ENCODE measurements at places on chromosomes 2 and 18.

DNA sequence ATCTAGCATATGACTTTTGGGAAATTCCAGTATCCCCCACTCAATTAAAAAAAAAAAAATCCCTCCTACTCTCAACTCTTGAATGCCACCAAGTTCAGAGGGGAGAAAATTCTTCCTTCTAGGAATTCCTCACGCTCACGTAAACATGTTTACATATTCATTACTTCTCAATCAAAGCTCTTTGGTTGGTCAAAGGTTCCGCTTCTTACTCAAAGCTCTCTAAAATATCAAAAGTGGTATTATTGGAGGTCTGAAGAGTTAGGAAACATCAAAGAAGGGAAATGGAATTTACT lies 4.1 kb downstream of the DOCK10 start:
- DNase-seq, result no peak

DNA sequence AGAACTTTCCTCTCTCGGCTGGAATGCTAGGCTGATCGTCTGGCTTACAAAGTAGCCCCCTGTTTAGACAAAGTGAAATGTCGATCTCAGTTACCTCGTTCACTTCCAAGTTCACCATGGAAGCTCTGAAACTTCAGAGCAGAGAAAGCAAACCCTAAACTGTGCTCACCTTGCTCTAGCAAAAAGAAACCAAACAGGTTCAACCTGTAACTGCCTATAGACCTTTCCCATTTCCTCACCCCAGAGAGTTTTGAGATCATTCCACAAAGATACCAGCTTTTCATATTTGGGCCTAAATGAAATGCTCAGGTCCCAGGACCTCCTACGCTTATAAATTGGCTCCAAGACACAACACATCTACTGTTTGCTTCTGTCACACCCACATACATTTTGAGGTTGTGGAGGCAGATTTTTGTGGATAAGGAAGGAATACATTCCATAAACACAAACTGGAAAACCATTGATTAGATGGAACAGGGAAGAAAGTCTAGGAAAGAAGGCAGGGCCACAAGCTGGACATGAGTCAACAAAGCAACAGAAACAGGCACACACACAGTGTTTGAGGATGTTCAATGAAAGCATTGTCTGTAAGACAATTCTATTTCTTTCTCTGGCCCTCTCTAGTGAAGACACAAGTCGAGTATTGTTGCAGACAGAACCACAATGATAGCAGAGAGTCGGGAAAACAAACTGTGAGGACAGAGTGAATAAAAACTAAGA lies 52.8 kb upstream of the TGIF1 start:
- no peak for DNase-seq

DNA sequence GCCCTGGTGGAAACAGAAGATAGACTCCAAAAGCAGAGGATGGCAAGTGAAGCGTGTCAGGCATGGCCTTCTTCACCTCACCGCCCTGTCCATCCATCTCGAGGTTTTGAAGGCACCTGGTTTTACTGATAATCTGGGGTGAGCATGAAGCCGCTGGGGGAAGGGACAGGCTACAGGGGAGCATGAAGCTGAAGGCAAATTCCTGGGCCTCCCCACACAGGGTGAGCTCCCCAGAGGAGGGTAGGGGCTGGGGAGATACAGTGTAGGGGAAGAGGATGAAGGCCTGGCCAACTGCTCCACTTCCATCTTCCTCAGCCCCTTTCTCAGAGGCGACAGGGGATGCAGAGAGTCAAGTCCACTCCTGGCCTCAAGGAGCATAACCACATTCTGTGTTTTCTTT lies 228.3 kb upstream of the SMAD2 start:
- no peak for DNase-seq

- DNase-seq, result no peak
These were observed 7.5 kb downstream of the C18orf32 start for GRCh38 chr18:49479381-49480137.

GRCh38 chr18:60935041-60935910 lies 398.0 kb upstream of the CDH20 start:
- no peak for DNase-seq

- no peak for DNase-seq
These were observed 289.6 kb downstream of the CYP26B1 start for GRCh38 chr2:71858071-71858470.

GRCh38 chr2:217077831-217078407 lies 218.1 kb upstream of the TNP1 start:
- no peak for DNase-seq

DNA sequence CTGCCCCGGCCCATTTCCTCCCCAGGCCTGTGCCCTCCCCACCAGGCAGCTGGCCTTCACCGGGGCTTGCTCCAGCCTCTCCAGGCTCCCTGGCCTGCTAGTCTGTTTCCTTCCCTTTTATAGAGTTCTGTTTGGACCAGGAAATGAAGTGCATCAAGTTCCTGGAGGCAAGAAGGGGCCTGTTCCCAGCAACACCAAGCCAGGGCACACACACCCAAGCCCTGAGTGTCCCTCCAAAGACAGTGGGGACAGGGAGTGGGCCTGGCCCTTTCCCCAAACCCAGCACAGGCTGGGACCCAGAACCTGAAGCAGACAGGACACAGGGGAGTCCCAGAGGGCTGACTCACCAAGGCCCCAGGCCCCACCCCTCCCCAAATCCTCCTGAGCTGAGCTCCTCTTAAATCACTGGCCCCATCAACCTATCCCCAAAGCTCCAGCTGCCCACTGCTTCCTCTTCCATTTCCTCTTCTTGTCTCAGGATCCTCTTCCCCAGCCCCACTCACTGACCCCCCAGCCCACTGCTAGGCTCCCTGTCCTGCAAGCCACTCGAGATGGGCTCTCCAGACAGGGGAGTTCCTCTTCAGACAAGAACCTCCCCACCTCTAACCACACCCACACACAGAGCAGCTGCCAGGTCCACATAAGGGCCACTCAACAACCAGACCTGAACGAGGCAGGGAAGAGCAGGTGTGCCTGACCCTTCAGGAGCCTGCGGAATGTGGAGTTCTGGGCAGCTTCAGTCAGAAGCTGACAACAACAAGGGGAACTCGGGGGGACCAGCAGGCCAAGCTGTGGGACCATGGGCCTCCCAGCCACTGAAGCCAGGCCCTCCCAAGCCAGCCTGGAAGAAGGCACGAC lies 74.2 kb downstream of the TNS1 start:
- no peak for DNase-seq

DNA sequence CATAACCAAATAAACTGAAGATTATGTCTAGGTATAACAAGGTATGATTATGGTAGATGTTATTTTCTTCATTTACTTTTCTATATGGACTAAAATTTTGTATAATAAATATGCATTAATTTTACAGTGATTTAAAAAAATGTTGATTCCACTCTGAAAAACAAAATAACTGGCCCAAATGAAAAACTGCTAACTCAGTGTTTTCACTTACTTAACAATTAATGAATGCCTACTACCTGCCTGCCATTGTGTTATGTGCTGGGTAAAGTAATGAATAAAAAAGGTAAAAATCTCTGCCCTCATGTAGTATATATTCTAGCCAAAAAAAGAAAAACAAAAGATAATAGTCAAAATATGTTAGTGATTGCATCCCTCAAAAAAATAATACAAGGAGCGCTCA lies 29.6 kb upstream of the C2orf15 start:
- DNase-seq, result no peak
